Activated CD4-positive, alpha-beta memory T cell treated with anti-CD3 and anti-CD28 coated beads for 36 hours (primary cell): ENCODE measurements at places on chromosomes 12 and 14. TPM values are rescaled to one million over a fixed set of nuclear protein-coding genes. Genes with fewer than 3 reads are reported as not detected.

Gene FBLN5
- 1.9 TPM for total RNA-seq

Gene SHMT2
- 401 TPM for total RNA-seq

Gene RIC8B
- total RNA-seq: 9.9 TPM

Gene CSRP2
- total RNA-seq: 0.33 TPM

Gene MYO1A
- 0.61 TPM for total RNA-seq

Gene ANO4
- not detected for total RNA-seq

Gene C3AR1
- 0.94 TPM for total RNA-seq

Gene PAX9
- total RNA-seq: not detected

Gene HOXC12
- not detected for total RNA-seq

Gene C12orf50
- total RNA-seq: not detected

Gene MYO1H
- not detected for total RNA-seq

Gene IL22
- 6.4 TPM for total RNA-seq

Gene CCDC196
- not detected for total RNA-seq

Gene SYT10
- not detected for total RNA-seq

Gene HSPA2
- total RNA-seq: 6.6 TPM

Gene IFI27L1
- 42.7 TPM for total RNA-seq

Gene GLS2
- 5.5 TPM for total RNA-seq

Gene DRAM1
- 2.6 TPM for total RNA-seq

Gene CEP170B
- total RNA-seq: 5.3 TPM

Gene TCL1B
- total RNA-seq: not detected

Gene APOF
- not detected for total RNA-seq

Gene SLC25A21
- not detected for total RNA-seq

Gene TSPAN19
- not detected for total RNA-seq

Gene CHGA
- not detected for total RNA-seq

Gene PMCH
- 0.59 TPM for total RNA-seq

Gene ASB2
- 40.6 TPM for total RNA-seq

Gene PCED1B
- total RNA-seq: 133 TPM

Gene SLC2A3
- 315 TPM for total RNA-seq

Gene BDKRB1
- not detected for total RNA-seq

Gene TAS2R43
- total RNA-seq: 0.21 TPM

Gene SIRT4
- total RNA-seq: 2.0 TPM

Gene MYF5
- not detected for total RNA-seq

Gene TTC7B
- 9.3 TPM for total RNA-seq

Gene TBX3
- not detected for total RNA-seq

Gene PRICKLE1
- not detected for total RNA-seq

Gene KCNJ8
- not detected for total RNA-seq

Gene INHBC
- not detected for total RNA-seq

Gene RNASE12
- not detected for total RNA-seq

Gene OTUB2
- total RNA-seq: 2.9 TPM

Gene KCNA1
- not detected for total RNA-seq
